Pancreas (tissue), 10 donors: ENCODE measurements at places on chromosomes 2 and 18.

- DNase-seq, result no peak
Measured at GRCh38 chr2:138919120-138919747, 139.0 kb upstream of the NXPH2 start.

GRCh38 chr2:113376253-113376912 lies 61.1 kb upstream of the ZNG1B start:
- no peak for DNase-seq

- DNase-seq, result no peak
Measured at GRCh38 chr2:72979896-72980295, 62.6 kb downstream of the EMX1 start.

GRCh38 chr2:109201465-109202327 lies 72.7 kb downstream of the SH3RF3 start:
- no peak for DNase-seq

GRCh38 chr2:123870206-123870880 lies 154.7 kb upstream of the CNTNAP5 start:
- DNase-seq, result no peak

DNA sequence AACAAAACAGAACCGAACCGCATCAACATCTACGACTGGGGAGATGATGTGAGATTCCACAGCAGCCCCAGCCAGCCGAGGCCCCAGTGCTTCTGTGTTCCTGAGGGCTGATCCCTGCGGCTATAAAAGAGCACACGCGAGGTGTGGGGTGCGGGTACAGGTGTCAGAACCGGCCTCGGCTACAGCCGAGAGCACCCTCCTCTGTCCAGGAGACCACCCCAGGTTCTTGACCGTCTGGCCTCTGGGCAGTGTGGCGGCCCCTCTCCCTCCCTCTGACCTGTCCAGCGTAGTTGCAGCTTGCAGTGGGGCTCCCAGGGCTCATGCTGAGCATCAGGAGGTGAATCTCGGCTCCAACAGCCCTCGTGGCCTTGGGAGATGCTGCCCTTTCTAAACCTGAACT lies 23.7 kb downstream of the RTP5 start:
- DNase-seq, result peak; percentile 24

GRCh38 chr2:85747441-85747840 lies 6.3 kb upstream of the ATOH8 start:
- no peak for DNase-seq

- DNase-seq, result no peak
Measured at GRCh38 chr2:113965644-113966043, 75.8 kb downstream of the ACTR3 start.

DNA sequence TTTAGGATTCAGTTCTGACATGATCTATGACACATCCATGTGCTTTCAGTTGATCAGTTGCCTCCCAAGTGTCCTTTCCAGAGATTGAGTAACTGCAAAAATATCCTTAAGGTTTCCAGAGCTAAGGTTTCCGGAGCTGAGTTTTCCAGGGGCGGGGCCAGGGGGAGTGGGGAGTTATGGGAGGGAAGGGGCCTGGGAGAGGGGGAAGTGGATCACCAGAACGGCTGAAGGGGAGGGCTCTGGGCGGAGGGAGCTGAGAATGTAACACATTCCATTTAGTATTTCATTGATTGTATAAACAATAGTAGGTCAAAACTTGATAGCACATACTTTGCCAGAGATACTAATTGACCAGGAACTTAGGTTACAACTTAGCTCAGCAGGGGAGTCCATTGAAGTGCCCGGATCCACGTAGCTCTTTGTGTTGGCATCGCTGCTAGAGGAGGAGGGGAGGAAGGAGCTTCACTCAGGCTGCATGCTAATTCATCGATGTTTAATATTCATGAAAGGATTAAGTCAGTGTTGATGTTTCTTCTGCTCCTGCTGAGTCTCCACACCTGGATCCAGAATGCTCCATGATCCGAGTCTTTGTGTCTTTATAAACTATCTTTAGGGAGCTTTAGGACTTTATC lies 289.8 kb downstream of the ALPK2 start:
- peak; percentile 58 for DNase-seq

DNA sequence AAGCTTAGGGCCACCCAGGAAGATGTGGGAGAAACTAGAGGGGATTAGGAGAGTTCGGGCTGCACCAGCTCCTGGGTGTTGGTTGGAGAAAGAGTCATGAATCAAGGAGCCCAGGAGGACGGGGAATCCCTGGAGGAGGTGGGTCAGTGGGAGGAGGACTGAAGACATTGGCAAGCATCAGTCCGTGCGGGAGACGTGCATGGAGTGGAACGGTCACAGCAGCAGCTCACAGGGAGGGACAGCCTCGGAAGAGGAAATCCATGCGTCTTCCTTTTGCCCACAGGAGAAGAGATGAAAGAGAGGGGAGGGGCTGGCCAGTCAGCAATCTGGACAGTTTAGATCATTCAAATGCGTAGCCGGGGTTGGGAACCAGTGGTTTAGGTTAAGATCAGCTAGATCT lies 178.6 kb downstream of the GBX2 start:
- DNase-seq, result no peak

GRCh38 chr2:218035463-218036100 lies 32.8 kb upstream of the TNS1 start:
- no peak for DNase-seq

DNA sequence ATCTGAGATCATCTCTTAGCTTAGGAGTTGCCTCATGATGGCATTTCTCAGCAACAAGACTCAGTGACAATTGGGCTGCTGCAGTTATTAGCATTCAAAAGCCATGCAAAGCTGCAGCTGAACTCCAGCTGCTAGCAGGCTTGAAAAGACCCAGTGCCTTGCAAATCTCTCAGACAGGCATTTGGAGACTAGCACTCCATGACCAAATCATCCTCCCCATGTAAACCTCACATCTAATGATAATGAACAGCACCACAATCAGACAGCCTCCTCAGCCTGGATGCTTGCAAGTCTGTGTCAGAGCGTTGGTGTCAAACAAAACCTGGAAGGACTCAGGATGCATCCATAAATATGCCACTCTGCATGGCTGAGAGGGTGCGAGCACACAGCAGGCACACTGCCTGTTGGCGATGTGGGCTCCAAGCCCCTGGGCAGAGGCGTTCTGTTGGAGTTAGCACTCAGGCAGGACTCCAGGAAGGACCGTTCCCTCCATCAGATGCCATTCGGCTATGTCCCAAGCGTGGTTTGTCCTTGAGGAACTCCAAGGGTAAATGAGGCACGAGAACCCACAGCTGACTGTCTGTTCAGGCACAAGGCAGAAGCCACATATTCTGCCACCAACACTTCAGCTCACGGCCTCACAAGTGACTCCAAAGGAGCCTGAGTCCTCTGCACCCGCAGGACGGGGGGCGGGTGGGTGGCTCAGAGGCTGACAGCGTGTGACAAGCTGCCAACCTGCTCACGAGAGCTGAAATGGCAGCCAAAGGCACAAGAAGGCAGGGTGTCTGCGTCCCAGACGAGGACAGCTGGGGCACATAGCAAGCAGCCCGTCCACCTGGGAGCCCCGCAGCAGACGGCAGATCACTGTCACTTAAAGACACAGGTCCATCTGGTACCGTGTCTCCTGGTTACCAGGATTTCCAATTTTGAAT lies 183.8 kb downstream of the MYT1L start:
- no peak for DNase-seq

GRCh38 chr18:72107647-72108383 lies 436.3 kb downstream of the CBLN2 start:
- DNase-seq, result no peak

DNA sequence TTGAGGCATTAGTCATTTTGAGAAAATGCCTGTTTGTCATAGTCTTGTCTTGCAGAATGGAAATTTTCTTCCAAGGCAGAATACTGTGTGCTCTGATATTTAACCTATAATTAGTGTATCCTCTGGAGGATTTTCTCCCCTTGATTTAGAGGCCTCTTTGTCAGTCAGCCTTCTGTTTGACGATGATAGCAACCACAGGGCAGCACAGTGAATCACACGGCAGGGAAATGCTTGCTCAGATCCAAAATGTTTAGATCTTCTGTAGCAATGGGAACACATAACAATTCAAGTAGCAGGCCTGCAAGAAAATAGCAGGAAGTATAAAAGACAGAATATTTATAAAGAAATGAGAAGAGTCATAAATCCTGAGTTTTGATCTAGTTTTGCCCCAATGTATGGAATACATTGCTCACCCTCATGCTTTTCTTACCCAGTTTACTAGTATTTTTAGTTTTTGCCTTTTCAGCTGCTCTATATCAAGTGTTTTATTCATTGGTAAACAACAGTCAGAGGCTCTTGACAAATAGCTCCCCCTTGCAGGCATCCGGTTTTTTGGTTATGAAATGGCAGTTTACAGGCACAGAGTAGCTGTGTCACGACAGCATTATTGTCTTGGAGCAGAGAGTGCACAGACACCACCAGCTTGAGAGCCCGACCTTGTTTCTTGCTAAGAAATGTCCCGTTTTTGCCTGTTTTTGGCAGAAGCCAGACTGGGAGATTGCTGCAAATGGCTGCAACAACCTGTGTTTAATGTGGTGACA lies 185.1 kb downstream of the MYO3B start:
- no peak for DNase-seq

- no peak for DNase-seq
Measured at GRCh38 chr2:97953853-97954252, 41.9 kb downstream of the TMEM131 start.

GRCh38 chr18:63074981-63075404 lies 244.6 kb downstream of the BCL2 start:
- DNase-seq, result peak; percentile 64

- no peak for DNase-seq
Measured at GRCh38 chr2:186695081-186695756, 1.4 kb downstream of the FAM171B start.

GRCh38 chr2:25088817-25089516 lies 47.1 kb downstream of the EFR3B start:
- no peak for DNase-seq

DNA sequence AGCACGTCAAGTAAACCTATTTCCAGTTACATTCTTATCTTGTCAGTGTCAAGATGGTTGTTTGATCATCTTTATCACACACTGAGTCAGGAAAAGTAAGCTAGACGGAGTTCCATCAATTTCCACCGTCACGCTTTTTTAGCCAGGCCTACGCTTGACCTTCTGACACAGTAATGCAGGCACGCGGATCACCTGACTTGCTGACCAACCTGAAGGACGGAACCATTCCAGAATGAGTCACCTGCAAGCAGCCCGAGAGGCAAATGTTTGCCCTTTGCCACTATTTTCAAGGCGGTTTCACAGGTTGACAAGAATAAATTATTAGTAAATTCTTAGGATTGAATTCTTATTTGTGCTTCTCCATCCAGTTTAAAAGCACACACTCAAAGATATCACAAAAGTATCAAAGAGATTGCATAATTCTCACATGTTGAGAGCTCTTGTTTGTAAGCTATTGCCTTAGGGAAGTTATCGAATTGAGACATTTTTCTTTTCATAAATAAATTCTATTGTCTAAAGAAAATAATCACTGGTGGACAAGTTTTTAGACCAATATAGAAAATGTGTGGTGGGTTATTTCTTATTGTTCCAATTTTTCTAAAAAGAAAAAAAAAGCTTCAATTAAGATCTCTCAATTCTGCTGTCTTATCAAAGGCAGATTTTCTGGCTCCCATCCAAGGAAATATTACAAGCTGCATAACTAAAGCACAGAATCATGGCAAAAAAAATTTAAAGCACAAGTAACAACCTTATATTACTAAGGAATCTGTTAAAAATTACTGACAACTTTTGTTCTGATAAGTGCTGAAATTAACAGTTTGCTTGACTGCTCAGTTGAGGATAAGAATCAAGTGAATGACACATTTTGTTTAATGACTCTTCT lies 31.9 kb downstream of the UXS1 start:
- DNase-seq, result no peak

GRCh38 chr18:41655074-41655473 lies 300.0 kb upstream of the PIK3C3 start:
- no peak for DNase-seq

DNA sequence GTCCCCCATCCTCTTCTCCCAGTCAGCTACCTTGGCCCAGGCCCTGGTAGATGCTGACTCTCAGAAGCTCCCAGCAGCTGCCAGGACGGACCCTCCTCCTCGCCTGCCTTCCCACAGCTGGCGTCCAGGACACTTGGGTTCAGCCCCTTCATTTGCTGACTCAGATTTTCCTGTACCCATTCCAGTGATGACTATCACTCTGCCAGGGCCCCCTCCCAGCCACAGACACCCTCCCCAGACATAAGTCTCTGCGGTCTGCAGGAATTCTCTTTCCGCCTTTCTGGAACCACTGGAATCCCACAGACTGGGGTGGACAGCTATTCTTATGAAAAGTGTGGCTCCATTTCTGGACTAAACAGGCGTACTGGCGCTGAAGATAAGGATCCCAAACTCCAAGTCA lies 260.3 kb upstream of the EPAS1 start:
- DNase-seq, result no peak

DNA sequence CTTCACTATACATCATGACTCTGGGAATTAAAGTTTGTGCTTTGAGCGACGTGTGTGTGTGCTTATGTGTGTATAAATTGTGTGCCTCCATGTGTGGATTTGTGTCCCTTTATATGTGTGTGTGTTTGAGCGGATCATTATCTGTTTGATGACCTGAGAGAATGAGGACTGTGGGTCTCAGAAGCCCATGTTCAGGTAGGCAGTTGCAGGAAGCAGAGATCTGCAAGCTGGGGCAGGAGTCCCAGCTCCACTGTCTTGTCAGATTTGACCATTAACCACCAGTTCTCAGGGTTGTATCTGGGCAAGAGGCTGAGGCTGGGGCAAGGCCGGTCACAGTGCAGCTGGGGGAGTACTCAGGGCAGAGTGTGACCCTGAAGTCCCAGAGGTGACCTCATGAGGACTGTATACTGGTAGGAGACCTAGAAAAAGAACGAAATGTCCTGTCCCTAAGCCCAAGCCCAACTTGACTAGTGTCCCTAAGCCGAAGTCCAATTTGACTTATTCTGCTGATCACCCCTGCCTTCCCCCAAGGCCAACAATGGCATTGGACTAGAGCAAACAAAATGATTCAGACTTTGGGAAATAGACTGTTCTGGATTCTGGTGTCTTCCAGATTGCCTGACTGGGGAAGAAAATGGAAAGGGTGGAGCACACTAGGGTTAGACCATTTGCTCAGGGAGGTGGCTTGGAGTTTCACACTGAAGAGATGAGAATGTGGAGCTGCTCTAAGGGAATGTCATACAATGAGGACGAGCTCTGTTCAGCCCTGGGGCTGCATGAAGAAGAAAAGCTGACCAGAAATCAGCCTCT lies 28.1 kb downstream of the RHOB start:
- no peak for DNase-seq

DNA sequence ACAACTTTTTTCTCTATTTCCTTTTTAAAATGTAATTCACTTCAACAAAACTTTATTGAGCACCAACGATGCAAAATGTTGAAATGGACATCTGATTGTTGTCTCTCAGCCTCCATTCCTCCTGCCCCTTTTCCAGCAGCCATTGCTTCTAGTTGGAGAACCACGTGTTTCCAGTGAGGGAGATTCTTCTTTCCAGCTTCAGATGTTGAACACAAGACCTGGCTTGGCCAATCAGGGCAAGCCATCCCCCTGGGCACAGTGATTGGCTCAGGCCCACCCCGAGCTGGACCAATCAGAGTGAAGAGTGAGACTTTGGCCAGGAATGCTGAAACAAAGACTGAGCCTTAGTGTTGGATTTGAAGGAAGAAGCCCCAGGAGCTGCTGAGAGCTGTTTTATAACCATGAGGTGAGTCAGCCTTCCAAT lies 59.0 kb downstream of the E2F6 start:
- DNase-seq, result no peak
